ENCODE measurements at places on chromosomes 13 and 19.
A peak's percentile ranks its signal among the peaks of the same experiment; 100 is the strongest.

DNA sequence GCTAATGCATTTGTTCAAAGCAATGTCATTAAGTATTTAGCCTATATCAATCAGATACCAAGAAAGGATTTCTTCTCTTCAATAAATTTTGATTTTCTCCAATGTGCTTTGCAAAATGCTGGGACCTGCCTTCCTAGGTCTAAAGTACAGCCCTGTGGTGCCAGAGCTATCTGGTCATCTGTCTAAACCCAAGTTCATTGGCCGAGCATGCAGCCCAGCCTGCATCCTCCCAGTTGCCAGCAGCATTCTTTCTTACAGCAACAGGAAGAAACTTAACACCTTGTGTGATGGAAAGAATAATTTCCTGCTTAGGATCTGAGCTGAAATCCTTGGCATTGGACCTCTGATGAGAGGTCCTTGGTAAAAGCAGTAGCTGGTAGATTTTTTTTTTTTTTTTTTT lies 310.0 kb downstream of the RBM26 start:
- DNase-seq, result no peak

DNA sequence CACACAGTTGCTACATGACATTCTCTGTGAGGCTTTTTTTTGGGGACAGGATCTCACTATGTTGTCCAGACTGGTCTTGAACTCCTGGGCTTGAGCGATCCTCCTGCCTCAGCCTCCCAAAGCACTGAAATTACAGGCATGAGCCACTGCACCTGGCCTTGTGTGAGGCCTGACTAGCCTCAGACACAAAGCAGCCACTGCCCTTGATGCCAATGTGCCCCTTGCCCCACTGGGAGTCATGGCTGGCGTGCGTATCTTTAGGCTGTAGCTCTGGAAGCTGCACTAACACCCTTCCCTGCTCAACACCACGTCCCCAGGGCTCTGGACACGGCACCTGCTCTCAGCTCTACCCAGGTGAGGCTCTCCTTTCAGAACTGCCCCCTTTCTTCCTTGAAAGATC lies 14.5 kb upstream of the KPTN start:
- DNase-seq, result no peak

DNA sequence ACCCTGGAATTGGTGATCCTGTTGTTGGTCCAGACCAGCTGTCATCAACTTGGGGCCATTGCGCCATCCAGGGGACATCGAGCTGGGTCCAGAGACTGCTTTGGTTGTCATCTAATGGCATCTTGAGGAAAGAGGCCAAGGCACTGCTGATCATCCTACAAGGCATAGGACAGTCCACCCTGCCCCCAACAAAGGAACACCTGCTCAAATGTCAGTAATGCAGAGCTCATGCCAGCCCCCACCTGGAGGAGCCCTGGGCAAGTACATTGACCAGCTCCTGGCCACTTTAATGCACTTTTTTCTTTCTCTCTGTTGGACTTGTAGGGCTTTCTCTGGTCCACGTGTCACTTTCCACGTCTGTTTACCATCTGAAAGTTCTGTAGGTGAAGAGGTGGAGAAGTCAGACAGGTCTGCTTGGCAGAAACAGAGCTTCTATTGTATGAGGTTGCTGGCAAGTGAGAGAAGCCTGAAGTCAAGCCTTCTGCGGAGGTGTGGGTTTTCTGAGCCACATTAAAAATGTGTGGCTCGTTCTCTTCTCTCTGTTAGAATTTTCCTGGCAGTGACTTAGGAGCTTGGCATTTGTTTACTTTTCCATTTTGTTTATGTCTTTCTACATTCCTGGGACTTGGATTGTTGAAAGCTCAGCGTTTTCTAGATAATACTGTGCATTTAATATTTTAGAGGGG lies 124.0 kb upstream of the RNF113B start:
- no peak for DNase-seq

DNA sequence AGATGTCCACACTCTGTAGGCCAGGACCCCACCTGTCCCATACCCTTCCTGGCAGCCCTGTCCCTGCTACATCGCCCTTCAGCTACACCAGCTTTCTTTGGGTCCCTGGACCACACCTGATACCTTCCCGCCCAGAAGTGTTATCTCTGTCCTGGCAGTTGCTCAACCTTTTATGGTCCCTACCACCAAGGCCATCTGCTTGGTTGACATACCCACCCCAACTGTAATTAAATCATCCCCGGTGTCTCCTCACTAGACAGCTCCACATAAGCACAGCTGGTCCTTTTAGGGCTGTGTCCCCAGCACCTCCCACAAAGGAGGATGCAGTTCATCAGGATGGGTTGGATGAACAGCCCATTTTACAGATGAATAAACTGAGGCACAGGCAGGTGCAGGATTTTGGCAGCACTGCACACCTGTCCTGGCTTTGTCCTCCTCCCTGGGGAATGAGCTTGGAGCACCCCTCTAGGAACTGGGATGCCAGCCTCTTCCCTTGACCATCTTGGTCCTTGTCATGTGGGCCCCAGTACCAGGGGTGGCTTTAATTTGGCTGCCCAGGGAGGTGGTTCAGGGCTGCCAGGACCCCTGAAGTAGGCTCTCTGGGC lies 12.9 kb downstream of the NACC1 start:
- no peak for DNase-seq

DNA sequence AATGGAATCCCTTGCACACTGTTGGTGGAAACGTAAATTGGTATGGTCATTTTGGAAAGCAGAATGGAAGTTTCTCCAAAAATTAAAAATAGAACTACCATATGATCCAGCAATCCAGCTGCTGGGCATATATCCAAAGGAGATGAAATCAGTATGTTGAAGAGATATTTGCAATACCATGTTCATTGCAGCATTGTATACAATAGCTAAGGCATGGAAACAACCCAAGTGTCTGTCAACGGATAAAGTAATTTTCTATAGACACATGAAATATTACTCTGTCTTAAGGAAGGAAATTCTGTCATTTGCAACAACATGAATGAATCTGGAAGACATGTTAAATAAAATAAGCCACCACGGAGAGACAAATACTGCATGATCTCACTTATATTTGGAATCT lies 124.7 kb downstream of the GPC5 start:
- DNase-seq, result no peak

DNA sequence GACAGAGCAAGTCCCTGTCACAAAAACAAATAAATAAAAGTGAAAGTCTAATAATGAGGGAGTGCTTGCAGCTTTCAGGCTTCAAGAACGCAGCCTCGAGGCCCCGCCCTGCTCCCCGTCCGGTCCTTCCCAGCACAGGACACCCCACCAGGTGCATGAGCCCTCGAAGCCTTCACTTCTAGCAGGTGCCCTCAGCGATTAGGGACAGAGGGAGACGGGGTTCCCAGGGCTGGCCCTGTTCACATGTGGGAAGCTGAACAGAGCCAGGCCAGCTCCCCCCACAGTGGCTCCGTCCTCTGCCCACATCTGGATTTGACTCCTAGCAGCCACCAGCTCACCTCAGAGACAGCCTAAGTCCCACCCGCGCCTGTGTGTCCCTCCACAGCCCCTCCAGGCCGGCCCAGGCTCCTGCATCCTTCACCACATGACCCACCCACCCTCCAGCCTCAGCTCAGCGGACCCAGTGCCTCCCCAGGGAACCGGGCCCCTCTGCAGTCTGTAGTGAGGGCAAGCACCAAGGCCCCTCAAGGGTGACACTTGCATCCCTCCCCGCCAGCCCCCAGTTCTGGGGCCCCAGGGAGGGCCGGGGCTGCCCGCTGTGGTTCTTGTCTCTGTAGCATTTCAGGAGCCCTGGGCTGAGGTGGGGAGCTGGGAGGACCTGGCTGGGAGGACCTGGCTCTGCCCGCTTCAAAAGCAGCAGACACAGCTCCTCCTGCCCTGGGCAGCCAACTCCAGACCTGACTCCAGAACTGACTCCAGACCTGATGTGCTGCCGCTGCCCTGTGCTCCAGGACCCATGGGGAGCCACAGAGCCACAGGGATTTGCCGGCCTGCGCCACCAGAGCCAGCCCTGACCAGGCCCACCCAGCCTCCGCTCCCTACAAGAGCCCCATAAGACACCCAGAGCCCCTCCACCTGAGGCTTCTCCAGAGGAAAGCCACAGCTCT lies 27.2 kb downstream of the GPX4 start:
- DNase-seq, result peak; percentile 57

DNA sequence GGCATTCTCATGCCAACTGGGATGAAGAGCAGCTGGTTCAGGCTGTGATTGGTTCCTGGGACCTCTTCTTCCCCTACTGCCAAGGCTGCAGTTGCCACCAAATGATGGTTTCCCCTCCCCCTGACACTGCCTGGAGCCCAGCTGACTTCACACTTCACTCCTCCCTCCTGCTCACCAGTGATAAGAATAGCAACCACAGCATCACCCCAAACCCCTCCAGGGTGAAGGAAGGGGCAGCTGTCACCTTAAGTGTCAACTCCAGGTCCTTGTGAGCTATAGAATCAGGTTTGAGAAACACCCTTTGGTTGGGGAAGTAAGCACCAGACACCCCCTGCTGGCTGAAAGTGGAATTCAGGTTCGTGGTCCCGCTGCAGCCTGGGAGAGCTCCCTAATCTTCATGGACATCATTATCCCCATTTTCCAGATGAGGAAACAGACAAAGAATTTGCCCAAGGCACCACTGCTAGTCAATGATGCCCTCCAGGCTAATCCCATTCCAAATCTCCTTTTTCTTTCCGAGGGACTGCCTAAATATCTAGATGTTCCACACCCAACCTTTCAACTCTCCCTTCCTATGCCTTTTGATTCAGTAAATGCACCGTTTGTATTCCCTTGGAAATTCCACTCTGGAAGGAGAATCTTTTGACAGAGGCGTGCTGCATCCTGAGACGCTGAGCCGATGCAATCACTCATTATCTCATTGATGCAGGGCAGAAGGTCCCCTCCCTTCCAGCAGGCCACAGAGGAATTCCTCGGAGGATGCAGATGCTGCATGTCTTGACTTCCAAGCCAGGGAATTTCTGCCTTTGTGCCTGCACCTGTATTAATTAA lies 50.6 kb upstream of the UQCRFS1 start:
- DNase-seq, result peak; percentile 58

DNA sequence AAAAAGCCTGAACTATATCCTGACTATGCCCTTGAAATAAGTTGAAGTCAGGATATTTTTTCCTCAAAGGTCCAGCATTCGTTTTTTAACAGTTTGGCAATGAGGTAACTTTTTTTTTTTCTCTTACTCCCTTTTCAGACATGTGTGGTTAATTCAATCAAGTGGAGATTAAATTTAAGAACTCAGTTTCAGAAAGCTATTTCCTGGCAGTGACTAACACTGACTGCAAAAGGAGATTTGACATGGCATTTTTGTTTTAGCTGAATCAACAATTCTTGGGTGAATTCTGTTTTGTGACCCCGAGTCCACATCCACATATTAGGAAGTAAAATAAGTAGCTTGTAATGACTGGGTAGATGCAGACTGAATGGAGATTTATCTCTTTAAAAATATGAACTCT lies 716.4 kb downstream of the PCDH9 start:
- no peak for DNase-seq

DNA sequence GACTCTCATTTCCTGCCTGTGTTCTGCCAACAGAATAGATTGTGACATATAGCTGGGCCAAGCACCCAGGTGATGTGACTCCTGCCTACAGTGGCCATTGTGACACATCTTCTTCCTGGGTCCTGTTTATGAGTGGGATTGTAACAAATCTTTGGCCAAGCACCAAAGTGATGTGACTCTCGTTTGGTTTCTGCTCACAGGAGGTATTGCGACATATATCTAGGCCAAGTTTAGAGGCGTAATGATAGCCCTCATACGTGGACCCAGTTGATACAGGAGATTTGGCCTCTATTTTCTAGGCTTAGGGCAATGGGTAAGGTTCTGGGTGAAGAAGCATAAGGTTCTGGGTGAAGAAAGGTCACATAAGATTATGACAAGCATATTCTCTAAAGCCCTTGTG lies 76.2 kb downstream of the ZNF208 start:
- DNase-seq, result no peak

DNA sequence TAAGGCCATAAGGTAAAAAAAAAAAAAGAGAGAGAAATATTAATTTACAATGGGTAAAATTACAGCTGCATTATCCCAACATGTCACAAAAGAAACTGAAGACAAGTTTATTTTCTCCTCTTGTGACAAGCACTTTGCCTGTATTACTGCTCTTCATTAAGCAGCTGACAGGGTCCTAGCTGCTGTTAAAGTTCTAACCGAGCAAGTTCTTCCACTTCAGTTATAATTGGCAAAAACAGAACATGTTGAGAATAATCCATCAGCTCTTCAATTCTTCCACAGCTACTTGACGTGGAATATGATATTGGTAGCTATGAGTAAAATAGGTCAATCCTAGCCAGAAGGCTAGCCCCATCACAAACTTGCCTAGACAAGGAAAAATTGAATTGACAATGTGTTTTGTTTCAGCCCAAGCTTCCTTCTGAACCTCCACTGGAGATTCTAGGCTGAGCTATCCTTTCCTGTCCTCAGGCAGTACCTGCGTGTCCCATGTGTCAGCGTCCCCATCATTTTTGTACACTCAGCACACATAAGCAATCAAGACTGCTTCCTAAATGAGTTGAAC lies 32.2 kb upstream of the DOCK9 start:
- no peak for DNase-seq

DNA sequence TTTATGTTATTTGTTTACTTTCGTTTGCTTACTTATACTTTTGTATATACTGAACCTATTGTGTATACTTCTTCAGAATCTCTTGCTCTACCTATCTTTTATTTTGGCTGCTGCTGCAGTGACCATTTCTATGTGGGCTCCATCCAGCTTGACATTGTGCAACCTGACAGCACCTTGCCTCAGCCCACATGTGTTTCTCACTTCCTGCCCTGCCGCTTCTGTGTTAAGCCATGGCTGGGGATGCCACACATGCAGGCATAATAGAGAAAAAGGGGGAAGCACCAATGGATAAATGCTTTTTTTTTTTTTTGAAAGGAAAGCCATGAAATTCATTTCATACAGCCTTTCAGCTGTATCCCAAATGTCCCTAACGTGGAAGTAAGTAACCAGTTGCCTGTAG lies 147.6 kb downstream of the RBM26 start:
- no peak for DNase-seq

GRCh38 chr19:374183-374885 lies 29.7 kb upstream of the MIER2 start:
- no peak for DNase-seq

DNA sequence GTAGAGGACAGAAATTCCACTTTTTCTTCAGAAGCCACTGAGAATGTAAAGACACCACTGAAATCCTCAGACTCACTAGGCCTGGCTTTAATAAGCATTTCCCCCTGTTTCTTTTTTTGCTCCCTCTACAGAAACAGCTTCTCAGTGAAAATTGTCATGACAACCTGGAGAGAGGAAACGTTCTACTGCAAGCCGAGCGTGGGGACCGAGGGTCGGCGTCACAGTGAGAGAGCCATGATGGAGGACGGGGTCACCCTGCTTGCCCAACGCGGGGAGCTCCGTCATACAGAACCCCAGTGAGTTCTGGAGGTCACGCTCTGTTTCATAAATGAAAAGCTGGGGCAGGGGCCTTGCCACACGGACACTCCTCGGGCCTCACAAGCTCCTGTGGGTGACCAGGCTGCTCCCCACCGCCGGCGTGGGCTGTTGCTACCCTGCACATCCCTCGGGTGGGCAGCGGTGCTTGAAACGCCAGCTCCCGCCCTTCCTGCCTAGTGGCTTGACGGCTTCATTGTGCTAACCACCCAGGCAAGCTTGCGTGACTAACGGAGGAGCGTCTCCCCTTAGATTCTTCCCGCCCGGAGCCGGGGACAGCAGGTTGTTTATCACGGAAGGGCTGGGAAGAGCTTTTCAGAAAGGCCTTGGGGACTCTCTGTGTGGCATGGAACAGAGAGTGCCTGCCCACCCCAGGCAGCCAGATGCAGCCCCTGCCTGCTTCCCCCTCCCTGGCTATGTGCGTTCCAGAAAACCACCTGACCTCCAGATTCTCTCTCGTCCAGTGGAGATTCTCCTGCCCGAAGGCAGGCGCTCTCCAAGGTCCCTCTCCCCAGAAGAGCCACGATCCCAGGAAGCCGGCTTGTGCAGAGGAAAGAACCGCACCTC lies 153.6 kb downstream of the KATNAL1 start:
- DNase-seq, result no peak

Data from stimulated activated CD4-positive, alpha-beta T cell treated with anti-CD3 and anti-CD28 coated beads, Interleukin-4, amount 100 ng/mL, for 24 hours (primary cell).